ENCODE measurements at places on chromosomes 2 and 18.
A peak's percentile ranks its signal among the peaks of the same experiment; 100 is the strongest.

DNA sequence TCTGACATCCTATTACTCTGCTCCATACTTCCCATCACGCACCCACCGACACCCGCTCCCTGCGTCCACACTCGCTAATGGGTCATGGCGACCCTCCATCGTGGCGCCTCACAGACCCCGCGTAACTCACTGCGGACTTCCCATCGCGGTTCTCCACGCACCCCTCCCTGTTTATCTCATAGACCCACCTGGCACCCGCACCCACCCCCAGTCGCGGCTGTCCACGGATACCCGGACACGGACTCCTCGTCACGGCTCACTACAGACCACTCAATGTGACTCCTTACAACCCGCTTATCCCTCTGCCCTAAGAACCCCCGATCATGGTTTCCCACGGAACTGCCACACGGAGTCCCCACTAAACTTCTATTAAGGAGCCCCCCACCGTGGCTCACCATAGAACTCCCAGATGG lies 458 bp downstream of the CXXC1 start:
- peak; percentile 16 for DNase-seq

- DNase-seq, result no peak
Measured at GRCh38 chr2:129462349-129462748, 517.1 kb upstream of the RAB6C start.

- DNase-seq, result no peak
Measured at GRCh38 chr2:234680688-234681619, 184.1 kb upstream of the ARL4C start.

DNA sequence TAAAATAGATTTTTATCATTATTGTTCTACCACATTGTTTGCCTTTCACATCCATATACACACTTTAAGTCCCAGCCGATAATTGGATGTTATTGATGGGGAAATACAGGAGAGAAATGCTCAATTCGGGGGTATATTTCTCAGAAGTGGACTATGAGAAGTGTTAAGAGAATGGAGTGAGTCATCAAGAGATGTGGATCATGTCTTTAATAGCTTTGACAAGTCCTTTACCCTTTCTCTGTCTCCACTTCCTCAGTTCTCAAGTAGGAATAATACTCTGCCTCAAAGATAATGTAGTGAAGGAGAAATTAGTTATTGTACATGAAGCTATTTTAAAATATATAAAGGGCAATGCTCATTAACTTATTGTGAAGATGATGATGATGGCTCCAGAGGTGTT lies 1017.6 kb upstream of the PIK3C3 start:
- DNase-seq, result no peak

- DNase-seq, result no peak
Measured at GRCh38 chr2:9109871-9110270, 96.7 kb upstream of the ASAP2 start.

DNA sequence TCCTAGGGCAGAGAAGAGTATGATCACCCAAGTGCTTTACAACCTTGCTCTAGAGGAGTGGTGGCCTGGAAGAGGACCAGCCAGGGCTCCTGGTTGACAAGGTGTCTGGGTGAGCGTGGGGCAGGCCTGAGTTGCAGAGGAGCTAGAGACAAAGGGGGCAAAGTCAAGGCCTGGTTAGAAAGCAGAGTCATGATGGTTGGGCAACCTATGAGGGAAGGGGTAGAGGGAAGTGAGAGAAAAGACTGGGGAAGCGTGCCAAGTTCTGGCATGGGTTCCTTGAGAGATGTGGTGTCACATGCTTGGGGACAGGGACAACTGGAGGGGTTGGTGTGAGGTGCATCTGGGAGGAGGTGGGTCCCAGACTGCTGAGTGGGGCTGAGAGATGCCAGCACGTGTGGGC lies 13.5 kb downstream of the ZFP36L2 start:
- DNase-seq, result peak; percentile 93

- no peak for DNase-seq
Measured at GRCh38 chr2:236646871-236647270, 77.2 kb downstream of the ACKR3 start.

GRCh38 chr18:26746398-26746797 lies 119.1 kb downstream of the AQP4 start:
- DNase-seq, result peak; percentile 56

DNA sequence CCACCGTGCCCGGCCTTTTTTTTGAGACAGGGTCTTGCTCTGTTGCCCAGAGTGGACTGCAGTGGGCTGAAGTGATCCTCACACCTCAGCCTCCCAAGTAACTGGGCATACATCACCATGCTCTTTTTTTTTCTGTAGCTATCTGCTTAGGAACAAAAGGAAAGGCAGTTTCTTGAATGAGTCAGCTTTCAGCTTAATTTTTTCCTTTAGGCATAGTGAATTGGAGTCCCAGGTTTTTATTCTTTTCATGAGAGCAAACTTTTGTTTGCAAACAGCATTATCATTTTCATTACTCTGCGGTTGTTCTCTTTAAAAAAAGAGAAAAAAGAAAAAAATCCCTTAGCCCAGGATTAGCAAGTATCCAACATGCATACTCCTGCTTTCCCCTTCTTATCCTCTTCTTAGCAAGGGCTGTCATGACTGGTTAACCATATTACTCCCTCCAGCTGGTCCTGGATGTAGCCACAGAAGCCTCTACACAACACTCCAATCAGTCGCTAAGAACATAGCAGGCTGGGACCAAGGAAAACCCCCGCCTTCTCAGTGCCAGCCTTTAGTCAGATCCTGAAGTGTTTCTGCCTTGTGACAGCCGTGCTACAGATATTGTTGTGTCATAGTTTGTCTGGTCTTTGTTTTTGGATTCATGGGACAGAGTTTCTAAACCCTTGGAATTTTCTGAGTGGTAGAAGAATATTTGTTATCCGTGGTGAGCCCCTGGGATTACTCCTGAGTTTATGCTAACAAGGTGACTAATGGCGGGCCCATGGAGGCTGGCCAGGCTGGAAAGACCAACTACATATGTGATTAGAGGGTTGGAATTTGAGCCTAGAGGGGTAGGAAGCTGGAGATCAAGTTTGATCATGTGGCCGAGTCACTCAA lies 23.3 kb upstream of the ST3GAL5 start:
- no peak for DNase-seq

DNA sequence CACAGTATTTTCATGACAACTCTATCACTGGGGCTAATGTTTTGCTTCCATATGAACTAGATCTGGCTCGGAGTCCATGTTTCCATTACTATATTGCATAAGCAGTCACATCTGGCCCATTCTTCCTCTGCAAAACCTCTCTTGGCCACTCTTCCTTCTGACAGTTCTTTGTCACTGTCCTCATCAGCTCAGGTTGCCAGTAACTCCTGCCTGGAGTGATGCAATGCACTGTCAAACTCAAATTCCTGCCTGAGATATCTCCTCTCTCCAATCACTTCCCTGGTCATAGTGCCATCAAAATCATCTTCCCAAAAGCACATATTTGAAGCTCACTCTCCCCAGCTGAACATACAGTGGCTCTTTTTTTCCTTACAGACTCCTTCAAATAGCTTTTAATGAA lies 66.1 kb downstream of the COLEC12 start:
- no peak for DNase-seq

DNA sequence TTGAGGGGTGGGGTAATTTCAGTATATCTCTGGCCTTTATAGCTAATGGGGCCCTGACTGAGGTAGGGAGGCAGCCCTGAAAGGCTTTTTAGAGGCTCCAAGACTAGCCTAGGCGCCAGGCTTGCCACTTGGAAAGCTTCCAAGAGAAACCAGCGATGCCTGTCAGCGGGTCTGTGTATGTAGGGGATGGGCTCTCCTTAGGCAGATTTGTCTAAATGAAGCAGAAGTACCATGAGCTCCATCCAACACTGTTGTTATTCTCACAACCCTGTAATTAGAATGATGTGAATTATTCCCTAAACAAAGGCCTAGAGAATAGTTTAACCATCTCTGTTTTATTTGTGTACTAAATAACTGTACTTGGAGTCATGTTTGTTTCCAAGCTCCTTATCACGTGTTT lies 138.1 kb downstream of the B3GNT2 start:
- no peak for DNase-seq

GRCh38 chr2:142724713-142725349 lies 152.6 kb upstream of the KYNU start:
- no peak for DNase-seq

- DNase-seq, result no peak
Measured at GRCh38 chr2:204486805-204487204, 58.5 kb upstream of the PARD3B start.

GRCh38 chr2:74625658-74626425 lies 22.3 kb downstream of the M1AP start:
- DNase-seq, result no peak

- DNase-seq, result no peak
Measured at GRCh38 chr18:6752202-6752860, 22.8 kb downstream of the ARHGAP28 start.

GRCh38 chr2:160376576-160376975 lies 117.0 kb downstream of the RBMS1 start:
- DNase-seq, result no peak

DNA sequence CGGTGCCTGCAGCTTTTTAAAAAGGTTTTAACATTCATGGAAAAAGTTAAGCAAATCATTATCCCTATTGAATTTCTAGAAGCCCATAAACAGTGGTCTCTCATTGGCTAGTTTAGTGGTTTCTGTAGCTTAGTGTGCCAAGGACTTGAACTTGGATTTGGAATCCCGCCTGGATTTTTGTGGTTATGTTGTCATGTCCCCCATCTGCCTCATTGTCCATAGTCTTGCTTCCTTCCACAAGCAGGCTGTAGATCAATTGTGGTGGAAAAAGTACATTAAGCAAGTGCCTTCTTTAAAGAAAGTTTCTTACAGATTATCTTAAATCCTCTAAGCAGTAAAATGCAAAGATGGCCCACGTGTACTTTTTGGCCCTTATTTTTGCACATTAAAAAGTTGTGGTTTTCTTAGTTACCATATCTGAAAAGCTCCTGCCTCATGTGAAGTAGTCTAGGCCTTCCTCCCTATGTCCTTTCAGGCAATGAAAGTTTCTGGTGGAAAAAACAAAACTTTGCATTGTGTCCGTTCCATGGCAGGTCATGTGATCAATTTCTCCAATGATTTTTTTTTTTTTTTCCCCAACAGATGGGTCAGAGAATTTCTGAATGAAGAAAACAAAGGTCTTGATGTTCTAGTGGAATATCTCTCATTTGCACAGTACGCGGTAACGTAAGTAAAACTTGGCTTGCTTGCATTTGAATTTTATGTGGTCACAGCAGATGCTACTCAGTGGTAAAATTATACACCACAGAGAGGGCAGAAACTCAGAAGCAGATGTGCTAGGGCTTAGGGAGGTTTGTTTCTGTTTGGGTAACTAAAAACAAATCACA lies 158.9 kb downstream of the PRPF40A start:
- no peak for DNase-seq

DNA sequence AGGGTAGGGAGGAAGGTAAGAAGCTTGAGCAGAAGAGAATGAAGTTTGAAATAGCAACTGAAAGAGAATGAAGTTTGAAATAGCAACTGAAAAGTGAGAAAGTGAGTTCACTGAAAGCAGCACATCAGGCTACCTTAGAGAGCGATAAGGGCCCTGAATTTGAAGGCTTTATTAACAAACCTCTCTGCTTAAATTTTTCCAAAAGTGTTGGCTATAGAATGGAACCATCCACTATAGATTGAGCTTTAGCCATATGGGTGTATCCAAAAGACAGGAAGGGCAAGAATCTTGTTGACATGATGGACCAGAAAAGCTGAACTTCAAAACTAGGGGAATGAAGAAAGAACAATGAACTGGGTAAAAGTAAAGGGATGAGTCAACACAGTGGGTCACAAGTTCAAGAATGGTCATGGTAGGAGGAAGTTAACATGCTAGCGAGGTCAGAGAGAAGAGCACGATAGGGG lies 122.5 kb downstream of the ASXL3 start:
- no peak for DNase-seq

GRCh38 chr2:75558786-75559679 lies 1.7 kb downstream of the EVA1A start:
- DNase-seq, result no peak

DNA sequence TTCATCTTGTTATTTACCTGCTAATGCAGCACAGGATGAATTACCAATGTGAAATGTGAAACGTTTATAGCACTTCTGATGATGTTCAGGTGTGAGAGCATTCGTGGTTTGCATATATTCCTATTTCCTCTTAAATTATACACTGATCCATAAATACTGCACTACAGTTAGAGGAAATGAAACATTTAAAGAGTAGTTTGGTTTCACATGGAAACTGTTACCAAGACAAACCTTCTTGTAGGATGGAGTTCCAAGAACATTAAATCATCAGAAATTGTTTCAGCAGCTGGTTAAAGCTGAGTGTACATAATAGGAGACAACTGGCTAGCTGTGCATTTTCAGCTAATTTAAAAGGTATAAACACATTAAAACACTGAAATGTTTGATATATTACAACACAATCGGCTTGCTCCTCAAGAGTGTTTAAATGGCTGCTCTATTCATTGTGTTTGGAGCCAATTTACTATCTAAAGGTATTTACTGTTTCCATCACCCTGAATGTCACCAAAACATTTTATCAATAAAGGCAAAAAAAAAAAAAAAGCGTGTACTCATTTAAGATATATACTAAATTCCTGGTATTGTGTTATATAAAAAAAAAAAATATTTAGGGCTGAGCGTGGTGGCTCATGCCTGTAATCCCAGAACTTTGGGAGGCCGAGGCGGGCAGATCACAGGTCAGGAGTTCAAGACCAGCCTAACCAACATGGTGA lies 100.6 kb downstream of the DYM start:
- no peak for DNase-seq

GRCh38 chr2:155872396-155872795 lies 460.1 kb downstream of the NR4A2 start:
- no peak for DNase-seq

- DNase-seq, result no peak
Measured at GRCh38 chr18:35588995-35589394, 7.5 kb downstream of the GALNT1 start.

GRCh38 chr2:75054296-75054695 lies 95.9 kb downstream of the POLE4 start:
- no peak for DNase-seq

DNA sequence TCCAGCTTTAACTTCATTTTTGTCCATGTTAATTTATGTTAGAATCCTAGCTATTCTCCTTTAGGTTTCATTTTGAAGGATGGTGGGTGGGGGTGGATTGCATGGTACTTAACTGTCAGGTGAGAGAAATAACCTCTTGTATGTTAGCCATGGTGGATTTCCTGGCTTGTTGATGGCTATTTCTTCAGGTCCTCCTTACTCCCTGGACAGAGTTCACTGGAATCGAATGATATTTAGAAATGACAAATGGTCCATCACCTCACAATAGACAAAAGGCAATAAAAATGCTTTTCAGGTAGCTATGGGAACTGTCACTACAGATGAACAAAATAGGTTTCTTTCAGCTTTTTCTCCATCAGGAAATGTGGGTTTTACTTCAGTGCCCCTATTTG lies 91.7 kb downstream of the EML6 start:
- no peak for DNase-seq

DNA sequence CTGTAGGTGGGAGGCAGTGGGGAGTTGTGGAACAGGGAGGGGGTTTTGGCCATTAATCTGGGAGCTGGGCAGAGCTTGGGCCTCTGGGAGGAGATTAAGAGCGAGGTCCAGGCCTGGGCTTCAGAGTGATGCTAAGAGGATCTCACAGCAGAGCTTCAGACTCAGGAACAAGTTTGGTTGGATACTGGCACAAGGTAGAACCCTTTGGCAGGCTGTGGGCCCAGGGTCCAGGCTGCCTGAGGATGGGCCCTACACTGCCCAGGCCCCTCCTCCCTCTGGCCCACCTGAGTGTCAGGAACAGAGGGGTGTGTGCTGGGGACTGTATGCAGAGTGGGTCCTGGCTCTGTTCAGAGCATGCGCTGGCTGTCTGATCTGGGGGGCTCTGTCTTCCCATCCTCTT lies 334.9 kb downstream of the CYP26B1 start:
- DNase-seq, result no peak

GRCh38 chr18:13643261-13643751 lies 83.1 kb downstream of the FAM210A start:
- no peak for DNase-seq

GRCh38 chr18:39341129-39341528 lies 1775.5 kb upstream of the CELF4 start:
- DNase-seq, result no peak
